WERI-Rb-1 (cell line): ENCODE measurements at places on chromosomes 12 and 14.

GRCh38 chr14:104098272-104099095 is 13.0 kb downstream of the ASPG start:
- no peak for DNase-seq

DNA sequence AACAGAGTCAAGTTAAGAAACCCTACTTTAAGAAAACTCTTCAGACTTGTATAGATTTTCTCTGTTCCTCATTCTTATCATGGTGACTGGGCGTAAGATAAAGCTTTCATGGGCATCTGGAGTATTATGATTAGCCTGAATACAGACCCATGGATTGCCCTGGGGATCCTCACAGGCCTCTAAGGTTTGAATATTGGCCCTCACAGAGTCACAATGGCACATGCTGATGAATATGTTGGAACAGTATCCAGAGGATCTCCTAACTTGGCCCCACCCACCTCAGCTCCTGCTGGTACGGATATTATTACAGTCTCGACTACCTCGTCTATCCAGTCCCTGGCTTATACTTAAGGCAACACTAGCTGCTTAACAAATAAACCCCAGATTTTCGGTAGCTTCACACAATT is 8.1 kb downstream of the OSBPL8 start:
- no peak for DNase-seq

DNA sequence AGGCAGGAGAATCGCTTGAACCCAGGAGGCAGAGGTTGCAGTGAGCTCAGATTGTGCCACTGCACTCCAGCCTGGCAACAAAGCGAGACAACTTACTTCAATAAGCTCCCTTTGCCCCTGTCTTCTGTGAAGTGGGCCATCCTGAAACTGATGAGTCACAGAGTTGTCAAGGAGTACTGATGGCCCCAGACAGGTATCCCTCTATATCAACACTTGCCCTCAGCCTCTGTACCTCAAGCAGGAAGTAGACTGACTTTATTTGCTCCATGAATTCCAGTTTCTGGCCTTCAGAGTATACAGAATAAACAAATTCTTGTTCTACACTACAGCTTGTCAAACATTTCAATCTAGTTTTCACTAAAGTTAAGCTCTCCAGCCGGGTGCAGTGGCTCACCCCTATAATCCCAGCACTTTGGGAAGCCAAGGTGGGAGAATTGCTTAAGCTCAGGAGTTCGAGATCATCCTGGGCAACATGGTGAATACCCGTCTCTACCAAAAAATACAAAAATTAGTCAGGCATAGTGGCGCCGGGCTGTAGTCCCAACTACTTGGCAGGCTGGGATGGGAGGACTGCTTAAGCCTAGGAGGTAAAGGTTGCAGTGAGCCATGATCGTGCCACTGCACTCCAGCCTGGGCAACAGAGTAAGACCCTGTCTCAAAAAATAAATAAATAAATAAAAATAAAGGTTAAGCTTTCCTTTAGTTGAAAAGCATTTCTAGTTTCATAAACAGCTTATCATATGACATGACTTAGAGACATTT is 16.4 kb upstream of the LRP10 start:
- DNase-seq = no peak

GRCh38 chr14:98685725-98686124 is 586.3 kb downstream of the BCL11B start:
- DNase-seq = no peak

DNA sequence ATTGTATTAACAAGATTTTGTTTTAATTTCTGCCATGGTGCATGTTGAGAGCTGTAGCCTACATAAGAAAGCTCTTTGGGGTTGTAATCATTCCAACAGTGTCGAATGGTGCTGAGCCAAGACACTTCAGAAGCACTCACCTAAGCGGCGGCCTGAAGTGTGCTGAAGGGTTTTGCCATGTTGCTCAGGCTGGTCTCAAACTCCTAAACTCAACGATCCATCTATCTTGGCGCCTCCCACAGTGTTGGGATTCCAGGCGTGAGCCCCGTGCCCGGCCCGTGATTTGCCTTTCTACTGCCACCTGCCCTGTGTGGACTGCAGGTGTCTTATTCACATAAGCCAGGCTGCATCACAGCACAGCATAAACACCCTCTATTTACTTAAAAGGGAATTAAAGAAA is 48.9 kb downstream of the AMN start:
- no peak for DNase-seq

GRCh38 chr12:48954841-48955501 is 2.3 kb downstream of the ARF3 start:
- no peak for DNase-seq

GRCh38 chr12:115973968-115974724 is 303.3 kb downstream of the MED13L start:
- DNase-seq = no peak

- no peak for DNase-seq
These were observed 44.8 kb downstream of the EP400 start for GRCh38 chr12:131994589-131994988.
